Tibial artery (tissue), 4 donors: ENCODE measurements at places on chromosomes 2 and 18.

DNA sequence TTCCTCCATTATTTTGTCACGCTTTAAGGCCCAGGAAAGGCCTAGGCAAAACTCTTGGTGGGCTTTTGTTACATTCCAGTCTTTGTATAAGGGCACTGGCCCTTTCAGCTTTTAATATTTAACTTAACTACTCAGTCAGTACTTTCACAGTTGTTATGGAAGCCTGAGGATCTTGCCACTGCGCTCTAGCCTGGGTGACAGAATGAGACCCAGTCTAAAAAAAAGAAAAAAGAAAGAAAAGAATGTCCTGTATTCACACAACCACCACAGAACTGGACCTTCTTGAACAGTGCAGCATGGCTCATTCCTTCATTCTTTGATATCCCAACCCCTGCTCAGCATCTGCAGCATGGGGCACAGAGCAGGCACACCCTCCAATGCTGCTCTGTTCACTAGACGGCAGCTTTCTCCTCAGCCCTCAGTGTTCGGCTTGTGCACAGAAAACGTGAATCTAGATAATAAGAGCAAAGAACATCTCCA is 93.4 kb upstream of the MSH2 start:
- no peak overlapping the region for H3K27ac ChIP-seq
- H3K36me3 ChIP-seq, result no peaks in the 10 kb centered on the region
- H3K27me3 ChIP-seq, result no peaks in the 10 kb centered on the region
- H3K4me1 ChIP-seq, result no peaks in the 10 kb centered on the region

GRCh38 chr2:158624071-158624667 is 167.4 kb downstream of the PKP4 start:
- H3K36me3 ChIP-seq, result peaks cover 21% of the 10 kb centered on the region
- H3K4me3 ChIP-seq, result no peak overlapping the region
- H3K27ac ChIP-seq, result no peak overlapping the region
- DNase-seq, result no peak

GRCh38 chr2:168673265-168674189 is 128.9 kb upstream of the NOSTRIN start:
- no peaks in the 10 kb centered on the region for H3K4me1 ChIP-seq
- no peak overlapping the region for H3K27ac ChIP-seq
- DNase-seq, result no peak

DNA sequence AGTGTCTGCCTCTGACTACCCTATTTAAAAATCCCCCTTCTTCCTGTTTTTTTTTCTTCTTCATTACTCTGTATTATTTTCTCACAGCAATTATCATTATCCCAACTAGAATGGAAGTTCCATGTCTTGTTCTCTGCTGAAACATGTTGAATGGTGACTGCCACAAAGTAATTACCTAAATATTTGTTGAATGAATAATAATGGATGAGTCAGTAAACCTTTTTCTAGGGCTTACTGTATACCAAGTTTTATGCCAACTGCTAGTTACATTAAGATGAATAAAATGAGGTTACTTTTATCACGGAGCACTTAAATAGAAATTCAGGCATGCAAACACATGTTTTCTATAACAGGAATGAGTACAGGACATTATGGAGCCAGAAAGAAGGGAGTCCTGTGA is 490.6 kb downstream of the THSD7B start:
- H3K27ac ChIP-seq, result no peak overlapping the region
- no peak for DNase-seq
- peaks cover 6% of the 10 kb centered on the region for H3K4me1 ChIP-seq
- H3K4me3 ChIP-seq, result no peak overlapping the region
- H3K27me3 ChIP-seq, result no peaks in the 10 kb centered on the region

DNA sequence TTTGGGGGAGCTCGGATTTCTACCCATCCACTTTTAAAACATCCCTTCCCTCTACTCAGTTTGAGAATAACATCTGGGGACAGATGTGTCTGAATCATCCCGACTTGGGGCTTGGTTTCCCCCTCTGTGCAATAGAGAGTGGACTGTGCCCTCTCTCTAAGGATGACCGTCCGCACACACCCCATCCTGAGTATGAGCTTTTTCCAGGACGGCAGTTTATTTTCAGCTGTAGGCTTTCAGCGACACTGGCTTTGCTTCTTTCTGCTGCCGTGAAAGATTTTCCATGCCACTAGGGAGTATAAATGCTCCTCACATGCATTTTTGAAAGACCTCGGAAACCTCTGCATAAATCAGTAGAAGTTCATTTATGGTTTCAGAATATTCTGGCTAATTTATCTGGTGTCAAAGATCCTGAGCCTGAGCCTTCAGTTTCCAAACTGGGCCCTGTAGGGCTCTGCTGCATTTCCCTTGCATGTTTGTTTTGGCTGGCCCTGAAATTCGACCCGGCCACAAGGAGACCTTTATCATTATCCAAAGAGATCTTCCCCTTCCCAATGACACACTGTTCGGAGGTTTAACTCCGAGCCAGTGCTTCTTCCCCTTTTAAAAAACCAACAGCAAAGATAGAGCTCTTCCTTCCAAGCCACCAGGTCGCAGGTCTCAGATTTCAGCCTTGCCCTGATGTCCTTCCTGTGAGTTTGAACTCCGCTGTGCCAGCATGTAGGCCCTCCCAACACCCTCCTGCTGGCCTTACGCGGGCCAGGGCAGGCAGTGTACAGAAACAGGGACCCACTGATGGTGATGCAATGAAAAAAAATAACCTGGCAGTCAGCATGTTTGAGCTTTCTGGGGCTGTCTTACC is 53.3 kb downstream of the FECH start:
- H3K36me3 ChIP-seq, result no peaks in the 10 kb centered on the region
- H3K27ac ChIP-seq, result no peak overlapping the region
- no peaks in the 10 kb centered on the region for H3K27me3 ChIP-seq
- no peak for DNase-seq

- no peak overlapping the region for H3K4me3 ChIP-seq
- no peak for DNase-seq
- H3K36me3 ChIP-seq, result no peaks in the 10 kb centered on the region
- no peaks in the 10 kb centered on the region for H3K4me1 ChIP-seq
- no peak overlapping the region for H3K27ac ChIP-seq
These were observed 48.7 kb downstream of the INPP5D start for GRCh38 chr2:233108611-233109490.

- H3K27me3 ChIP-seq, result no peaks in the 10 kb centered on the region
- peak overlapping the region; percentile 70 for H3K4me3 ChIP-seq
- H3K4me1 ChIP-seq, result peaks cover 22% of the 10 kb centered on the region
- H3K36me3 ChIP-seq, result no peaks in the 10 kb centered on the region
- peak overlapping the region; percentile 76 for H3K27ac ChIP-seq
- no peak for DNase-seq
These were observed 630 bp downstream of the PPM1G start for GRCh38 chr2:27408601-27409320.

GRCh38 chr18:59075923-59076322 is 63.8 kb upstream of the SEC11C start:
- DNase-seq, result no peak
- H3K4me1 ChIP-seq, result no peaks in the 10 kb centered on the region
- no peak overlapping the region for H3K27ac ChIP-seq
- H3K4me3 ChIP-seq, result no peak overlapping the region

- H3K4me3 ChIP-seq, result no peak overlapping the region
- H3K4me1 ChIP-seq, result peaks cover 28% of the 10 kb centered on the region
- peak overlapping the region; percentile 84 for H3K27ac ChIP-seq
- H3K27me3 ChIP-seq, result no peaks in the 10 kb centered on the region
- DNase-seq, result no peak
These were observed 35.9 kb downstream of the KLF7 start for GRCh38 chr2:207129821-207130220.

DNA sequence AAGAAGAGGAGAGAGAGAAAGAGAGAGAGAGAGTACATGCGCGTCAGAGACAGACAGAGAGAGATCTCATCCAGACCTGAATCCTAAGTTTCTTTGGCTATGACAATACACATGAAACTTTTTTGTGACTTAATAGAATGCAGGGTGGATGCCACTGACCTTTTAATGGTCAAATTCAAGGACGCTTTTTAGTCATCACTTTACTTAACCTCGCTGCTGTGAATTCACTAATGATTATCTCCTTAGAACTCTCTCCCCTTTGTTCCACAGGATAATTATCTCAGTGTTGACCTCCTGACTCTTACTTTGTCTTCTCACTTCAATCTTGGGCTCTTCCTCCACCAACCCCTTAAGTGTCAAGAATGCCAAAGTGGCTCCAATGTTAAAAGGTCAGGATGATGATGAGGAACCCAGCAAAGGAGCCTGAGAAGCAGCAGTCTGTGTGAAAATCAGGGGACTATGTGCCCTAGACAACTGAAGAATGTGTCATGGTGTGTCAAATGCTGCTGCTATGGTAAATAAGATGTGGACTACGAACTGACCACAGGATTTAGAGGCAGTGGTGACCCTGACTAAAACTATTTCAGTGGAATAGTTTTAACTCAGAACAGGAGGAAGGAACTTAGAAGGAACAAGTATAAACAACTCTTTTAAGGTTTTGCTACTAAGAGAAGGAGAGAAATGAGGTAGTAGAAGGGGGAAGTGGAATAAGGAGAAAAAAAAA is 382.1 kb downstream of the ZEB2 start:
- no peak overlapping the region for H3K27ac ChIP-seq
- H3K36me3 ChIP-seq, result no peaks in the 10 kb centered on the region
- no peaks in the 10 kb centered on the region for H3K4me1 ChIP-seq

DNA sequence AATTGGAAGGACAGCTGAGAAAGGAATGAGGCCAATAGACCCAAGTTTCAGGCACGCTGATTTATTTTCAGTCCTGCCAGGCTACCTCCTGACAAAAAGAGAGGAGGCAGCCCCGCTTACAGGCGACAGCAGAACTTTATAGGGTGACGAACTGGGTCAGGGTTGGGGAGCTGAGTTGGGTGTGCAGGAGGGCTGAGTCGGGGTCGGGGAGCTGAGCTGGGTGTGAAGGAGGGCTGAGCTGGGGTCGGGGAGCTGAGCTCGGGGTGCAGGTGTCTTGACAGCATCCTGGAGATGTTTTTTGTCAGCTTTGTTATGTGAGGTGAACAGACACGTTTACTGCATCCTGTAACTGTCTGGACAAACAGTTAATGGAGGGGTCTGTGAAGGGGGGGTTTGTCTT is 342.2 kb downstream of the ADCYAP1 start:
- no peak overlapping the region for H3K4me3 ChIP-seq
- no peaks in the 10 kb centered on the region for H3K27me3 ChIP-seq
- no peak for DNase-seq
- no peaks in the 10 kb centered on the region for H3K36me3 ChIP-seq
- no peaks in the 10 kb centered on the region for H3K4me1 ChIP-seq

DNA sequence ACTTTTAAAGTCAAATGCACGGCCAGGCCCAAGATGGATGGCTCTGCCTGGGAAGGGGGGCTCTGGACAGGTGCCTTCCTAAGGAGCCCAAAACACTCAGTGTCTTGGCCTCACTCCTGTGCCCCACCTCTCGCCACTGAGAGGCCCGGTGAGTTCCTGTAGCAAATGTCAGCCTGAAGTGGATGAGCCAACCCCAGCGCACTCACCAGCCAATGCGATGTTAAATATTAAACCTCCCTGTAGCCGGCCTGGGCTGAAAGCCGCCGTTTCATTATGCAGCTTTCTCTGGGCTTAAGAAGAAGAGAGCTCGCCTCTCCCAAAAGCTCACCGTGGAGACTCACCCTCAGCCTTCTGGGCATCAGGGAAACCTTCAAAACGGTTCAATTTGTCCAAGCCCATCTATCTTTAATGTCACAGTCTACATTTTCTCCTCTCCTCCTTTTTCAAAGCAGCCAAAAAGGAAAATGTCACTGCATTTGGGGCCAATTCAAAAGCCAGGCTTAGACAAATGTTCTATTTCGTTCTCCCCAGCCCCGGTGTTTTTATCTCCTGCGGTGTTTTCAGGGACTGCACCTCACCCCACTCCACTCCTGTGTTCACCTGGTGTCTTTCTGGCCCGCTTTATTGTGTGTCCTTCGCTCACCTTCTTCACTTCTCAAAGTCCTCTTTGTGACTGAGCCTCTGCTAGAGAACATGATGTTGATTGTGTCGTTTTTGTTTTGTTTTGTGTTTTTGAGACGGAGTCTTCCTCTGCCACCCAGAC is 124.0 kb downstream of the NRP2 start:
- no peak overlapping the region for H3K4me3 ChIP-seq
- H3K4me1 ChIP-seq, result no peaks in the 10 kb centered on the region
- no peak overlapping the region for H3K27ac ChIP-seq
- DNase-seq, result no peak
- H3K36me3 ChIP-seq, result no peaks in the 10 kb centered on the region

- no peaks in the 10 kb centered on the region for H3K36me3 ChIP-seq
- no peak overlapping the region for H3K4me3 ChIP-seq
- H3K27me3 ChIP-seq, result peaks cover 4% of the 10 kb centered on the region
- H3K4me1 ChIP-seq, result no peaks in the 10 kb centered on the region
- H3K27ac ChIP-seq, result no peak overlapping the region
These were observed 44.8 kb upstream of the ARHGAP25 start for GRCh38 chr2:68689553-68690537.

DNA sequence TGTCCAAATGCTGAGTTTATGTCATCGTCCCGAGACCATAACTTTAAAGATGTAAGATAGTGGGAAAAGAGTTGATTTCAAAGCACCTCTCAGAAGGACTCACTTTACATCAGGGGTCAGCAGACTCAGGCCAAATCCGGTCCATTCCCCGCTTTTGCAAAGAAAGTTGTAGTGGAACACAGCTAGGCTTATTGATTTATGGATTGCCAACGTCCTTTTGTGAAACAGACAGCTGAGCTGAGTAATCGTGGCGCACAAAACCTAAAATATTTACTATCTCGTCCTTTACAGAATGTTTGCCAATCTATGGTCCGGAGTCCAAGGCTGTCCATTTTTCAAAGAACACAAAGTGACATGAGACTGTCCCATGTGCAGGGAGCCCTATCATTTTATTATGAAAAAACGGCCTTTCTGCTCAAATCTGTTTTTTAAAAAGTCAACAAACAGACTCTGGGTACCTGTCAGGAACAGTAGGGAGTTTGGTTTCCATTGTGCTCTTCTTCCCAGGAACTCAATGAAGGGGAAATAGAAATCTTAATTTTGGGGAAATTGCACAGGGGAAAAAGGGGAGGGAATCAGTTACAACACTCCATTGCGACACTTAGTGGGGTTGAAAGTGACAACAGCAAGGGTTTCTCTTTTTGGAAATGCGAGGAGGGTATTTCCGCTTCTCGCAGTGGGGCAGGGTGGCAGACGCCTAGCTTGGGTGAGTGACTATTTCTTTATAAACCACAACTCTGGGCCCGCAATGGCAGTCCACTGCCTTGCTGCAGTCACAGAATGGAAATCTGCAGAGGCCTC is at the start of gene IL1RN:
IL1RN (plus strand) TSS at position 754 of the 801 bp plus-strand sequence; CDS start at position 781, 27 bp downstream.
- no peaks in the 10 kb centered on the region for H3K36me3 ChIP-seq
- H3K27ac ChIP-seq, result no peak within 1 kb of the TSS
- H3K27me3 ChIP-seq, result no peaks in the 10 kb centered on the region
- no peak for DNase-seq
- no peak within 1 kb of the TSS for H3K4me3 ChIP-seq
- no peaks in the 10 kb centered on the region for H3K4me1 ChIP-seq

DNA sequence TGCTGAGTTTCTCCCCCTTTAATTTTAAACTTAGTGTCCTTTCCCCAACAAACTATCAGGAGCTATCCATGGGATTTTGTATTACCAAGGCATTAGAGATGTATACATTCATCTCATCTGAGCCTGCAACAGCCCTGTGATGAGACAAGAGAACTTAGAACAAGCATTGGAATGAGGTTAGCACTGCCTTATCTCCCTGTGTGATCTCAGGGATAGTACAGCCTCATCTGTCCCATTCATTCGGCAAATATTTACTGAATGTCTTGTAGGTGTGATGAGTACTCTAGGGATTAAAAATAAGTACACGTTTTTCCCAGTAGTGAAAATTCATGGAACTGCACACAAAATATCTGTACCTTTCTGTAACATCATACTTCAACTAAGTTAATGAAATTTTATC is 45.6 kb downstream of the PAIP2B start:
- no peak overlapping the region for H3K4me3 ChIP-seq
- DNase-seq, result no peak
- H3K27me3 ChIP-seq, result no peaks in the 10 kb centered on the region
- peaks cover 5% of the 10 kb centered on the region for H3K36me3 ChIP-seq

GRCh38 chr2:124559236-124559635 is 534.1 kb downstream of the CNTNAP5 start:
- H3K4me3 ChIP-seq, result no peak overlapping the region
- H3K4me1 ChIP-seq, result no peaks in the 10 kb centered on the region
- no peak for DNase-seq
- H3K27ac ChIP-seq, result no peak overlapping the region
